ENCODE measurements at places on chromosomes 7 and 10. TPM values are rescaled to one million over a fixed set of nuclear protein-coding genes. Genes with fewer than 3 reads are reported as not detected.

GRCh38 chr10:22372917-22373316 lies 27.6 kb downstream of the SPAG6 start:
- no peaks in the 10 kb centered on the region for H3K36me3 ChIP-seq
- no peak for DNase-seq
- H3K27ac ChIP-seq: no peak overlapping the region
- no peak overlapping the region for H3K4me3 ChIP-seq
- no peaks in the 10 kb centered on the region for H3K4me1 ChIP-seq
- H3K27me3 ChIP-seq: peaks cover 5% of the 10 kb centered on the region

DNA sequence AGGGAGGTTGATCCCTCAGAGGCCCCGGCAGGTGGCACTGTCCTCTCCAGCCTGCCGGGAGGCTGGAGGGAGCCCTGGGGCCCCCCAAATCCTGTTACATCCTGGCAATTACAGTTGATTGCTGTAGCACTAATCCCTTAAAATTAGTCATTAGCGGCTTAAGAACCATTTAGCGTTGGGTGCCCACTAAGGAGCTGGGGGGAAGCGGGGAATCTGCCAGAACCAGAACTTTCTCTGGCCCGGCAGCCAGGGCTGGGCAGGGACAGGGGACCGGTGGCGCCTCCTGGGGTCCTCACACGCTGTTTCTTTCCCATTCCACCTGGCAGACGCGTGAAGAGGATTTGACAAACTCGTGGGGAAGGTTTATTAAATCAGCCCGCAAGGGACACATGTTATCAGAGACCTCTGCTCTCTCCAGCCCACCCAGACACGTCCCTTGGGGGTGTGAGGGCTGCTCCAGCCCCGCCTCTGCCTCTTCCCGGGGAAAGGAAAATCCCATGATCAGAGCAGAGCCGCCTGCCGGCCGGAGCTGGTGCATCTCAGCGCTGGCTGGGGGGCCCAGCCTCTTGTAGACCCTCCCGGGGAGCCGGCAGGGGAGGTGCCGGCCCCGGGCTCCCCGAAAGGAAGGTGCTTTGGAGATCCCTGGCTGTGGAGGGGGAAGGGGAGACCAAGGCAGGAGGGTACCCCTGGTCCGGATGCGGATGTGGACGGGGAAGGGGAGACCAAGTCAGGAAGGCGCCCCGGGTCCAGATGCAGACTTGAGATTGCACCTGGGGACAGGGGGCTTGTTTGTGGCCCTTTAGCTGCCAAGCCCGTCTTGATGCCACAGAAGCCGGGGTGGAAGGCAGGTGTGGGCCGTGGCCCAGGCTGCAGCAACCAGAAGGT lies 142.7 kb downstream of the ELFN1 start:
- H3K36me3 ChIP-seq: no peaks in the 10 kb centered on the region
- DNase-seq: no peak
- H3K27ac ChIP-seq: no peak overlapping the region
- peaks cover 2% of the 10 kb centered on the region for H3K4me1 ChIP-seq
- H3K4me3 ChIP-seq: no peak overlapping the region
- H3K27me3 ChIP-seq: no peaks in the 10 kb centered on the region

DNA sequence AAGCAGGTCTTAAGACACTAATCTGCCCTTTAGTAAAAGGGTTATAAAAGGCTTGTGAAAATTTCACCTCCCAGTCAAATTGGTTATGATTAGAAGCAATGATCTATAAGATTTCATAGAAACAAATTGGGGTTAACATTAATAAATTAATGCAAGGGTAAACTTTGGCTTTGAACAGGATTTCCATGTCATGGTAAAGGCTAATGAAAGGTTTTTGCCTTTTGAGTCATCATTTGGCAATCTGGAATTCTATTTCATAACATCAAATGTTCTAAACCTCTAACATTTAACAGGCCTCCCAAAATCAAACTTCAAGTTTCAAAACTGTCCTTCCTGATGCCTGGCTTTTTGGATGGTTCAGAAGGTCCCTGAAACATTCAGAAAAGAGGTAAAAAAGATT lies 62.4 kb downstream of the COA1 start:
- H3K27ac ChIP-seq: peak overlapping the region; percentile 21
- H3K27me3 ChIP-seq: no peaks in the 10 kb centered on the region
- H3K4me3 ChIP-seq: no peak overlapping the region
- H3K36me3 ChIP-seq: peaks cover 1% of the 10 kb centered on the region

DNA sequence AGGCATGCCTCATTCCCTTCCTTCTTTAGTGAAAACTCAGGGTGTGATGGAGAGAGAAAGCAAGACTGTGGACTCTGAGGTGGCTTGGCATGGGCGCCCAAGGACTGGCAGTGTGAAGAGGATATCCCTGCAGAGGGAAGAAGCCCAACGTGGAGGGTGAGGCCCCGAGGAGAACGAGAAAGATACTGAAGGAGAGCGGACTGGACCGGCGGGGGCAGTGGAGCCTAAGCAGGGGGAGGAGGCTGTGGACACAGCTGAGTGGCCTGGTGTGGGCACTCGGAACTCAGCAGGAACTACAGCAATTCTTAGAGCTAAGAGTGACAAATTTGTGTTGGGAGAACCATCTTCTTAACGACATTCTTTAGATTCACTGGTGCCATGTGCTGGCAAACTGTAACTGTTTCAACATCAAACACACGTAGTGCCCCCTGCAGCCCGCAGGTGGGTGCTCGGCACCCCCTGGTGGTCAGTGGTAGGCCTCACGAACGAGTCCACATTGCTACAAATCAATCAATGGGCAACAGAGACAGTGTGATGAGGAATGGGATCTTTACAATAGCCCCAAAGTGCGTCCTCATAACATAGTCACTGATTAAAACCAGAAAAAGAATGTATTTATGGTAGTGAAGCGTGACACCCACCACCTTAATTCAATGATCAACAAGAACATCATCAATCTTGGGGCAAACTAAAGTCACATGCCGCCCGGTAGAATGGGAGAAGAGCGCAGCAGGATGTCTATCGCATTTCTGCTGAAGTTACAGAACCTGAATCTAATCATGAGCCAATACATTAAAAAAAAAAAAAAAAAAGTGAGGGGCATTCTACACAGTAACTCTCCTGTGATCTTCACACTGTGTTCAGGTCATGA lies 2.0 kb upstream of the SFTPA1 start:
- DNase-seq: peak; percentile 14
- no peaks in the 10 kb centered on the region for H3K4me1 ChIP-seq
- no peaks in the 10 kb centered on the region for H3K36me3 ChIP-seq
- H3K4me3 ChIP-seq: no peak overlapping the region

DNA sequence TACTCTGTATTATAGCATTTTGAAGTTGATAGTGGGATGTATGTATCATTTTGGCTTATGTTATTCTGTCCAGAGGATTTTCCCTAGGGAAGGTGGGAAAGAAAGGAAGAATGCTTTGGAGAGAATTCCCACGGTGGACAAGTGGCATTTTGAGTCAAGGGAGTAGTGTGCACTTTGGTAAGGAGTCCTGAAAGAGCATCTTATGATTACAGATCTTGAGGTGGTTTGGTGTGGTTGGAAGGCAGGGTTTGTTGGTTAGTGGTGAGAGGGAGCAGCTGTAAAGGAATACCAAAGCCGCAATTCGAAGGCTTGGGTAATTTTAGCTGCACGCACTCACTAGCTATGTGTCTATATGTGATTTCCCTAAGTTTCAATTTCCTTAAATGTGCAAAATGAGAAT lies 16.1 kb downstream of the CCSER2 start:
- DNase-seq: no peak
- peaks cover 9% of the 10 kb centered on the region for H3K4me1 ChIP-seq
- no peak overlapping the region for H3K27ac ChIP-seq

DNA sequence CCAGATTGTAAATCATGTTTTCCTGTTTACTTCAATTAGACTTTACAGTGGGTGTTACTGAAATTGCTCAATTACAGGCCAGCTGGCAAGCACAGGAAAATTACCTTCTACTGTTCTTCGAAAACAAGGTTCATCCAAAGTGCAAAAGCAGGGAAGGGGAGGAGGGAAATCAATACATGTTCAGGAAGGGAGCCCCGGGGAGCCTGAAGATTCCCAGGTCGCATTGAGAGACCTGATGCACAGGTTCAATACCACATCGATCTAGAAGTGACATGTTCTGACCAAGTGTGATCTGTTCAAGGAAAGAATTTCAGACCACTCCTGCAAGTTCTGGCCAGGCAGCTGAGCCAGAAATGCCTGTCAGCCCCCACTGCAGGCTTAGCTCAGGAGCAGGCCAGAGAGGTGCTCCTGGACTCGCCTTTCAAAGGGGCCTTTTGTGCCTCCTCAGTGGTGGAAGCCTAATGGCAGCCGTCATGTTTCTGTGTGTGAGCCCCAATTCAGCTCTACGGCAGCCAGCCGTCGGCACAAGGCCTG lies 35.9 kb downstream of the FAM53B start:
- no peak overlapping the region for H3K27ac ChIP-seq
- peaks cover 16% of the 10 kb centered on the region for H3K4me1 ChIP-seq
- peaks cover 8% of the 10 kb centered on the region for H3K36me3 ChIP-seq
- H3K27me3 ChIP-seq: no peaks in the 10 kb centered on the region

DNA sequence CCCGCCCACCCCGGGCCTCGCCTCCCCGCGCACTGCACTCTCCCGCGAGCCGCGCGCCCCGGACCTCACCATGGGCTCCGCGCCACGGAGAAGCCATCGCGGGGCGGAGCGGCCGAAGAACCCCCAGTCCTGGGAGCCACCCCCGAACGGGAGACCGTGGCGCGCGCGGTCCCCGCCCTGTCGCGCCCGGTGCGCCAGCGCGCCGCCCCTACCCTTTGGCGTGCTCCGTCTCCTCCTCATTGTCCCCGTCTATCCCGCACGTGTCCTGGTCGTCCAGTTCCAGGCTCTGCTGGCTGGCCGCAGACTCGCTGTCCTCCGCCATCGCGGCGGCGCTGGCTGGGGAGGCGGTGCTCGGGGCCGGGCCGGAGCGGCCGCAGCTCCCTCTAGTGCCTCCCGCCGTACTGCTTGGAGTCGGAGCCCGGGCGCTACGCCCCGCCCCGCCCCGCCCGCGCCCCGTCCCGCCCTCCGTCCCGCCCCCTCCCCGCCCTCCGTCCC lies at the start of gene NMT2:
TSS of gene NMT2 (minus strand) at position 403 of the 495 bp plus-strand sequence. CDS start at position 322, 81 bp downstream.
- H3K4me1 ChIP-seq: peaks cover 11% of the 10 kb centered on the region
- no peaks in the 10 kb centered on the region for H3K36me3 ChIP-seq
- DNase-seq: no peak
- no peaks in the 10 kb centered on the region for H3K27me3 ChIP-seq
- peak within 1 kb of the TSS; percentile 100 for H3K4me3 ChIP-seq

- peaks cover 12% of the 10 kb centered on the region for H3K4me1 ChIP-seq
- no peaks in the 10 kb centered on the region for H3K36me3 ChIP-seq
- DNase-seq: peak; percentile 52
- H3K27me3 ChIP-seq: no peaks in the 10 kb centered on the region
- H3K27ac ChIP-seq: peak overlapping the region; percentile 63
- no peak overlapping the region for H3K4me3 ChIP-seq
Measured at GRCh38 chr10:87656431-87657072, 3.1 kb upstream of the PAPSS2 start.

DNA sequence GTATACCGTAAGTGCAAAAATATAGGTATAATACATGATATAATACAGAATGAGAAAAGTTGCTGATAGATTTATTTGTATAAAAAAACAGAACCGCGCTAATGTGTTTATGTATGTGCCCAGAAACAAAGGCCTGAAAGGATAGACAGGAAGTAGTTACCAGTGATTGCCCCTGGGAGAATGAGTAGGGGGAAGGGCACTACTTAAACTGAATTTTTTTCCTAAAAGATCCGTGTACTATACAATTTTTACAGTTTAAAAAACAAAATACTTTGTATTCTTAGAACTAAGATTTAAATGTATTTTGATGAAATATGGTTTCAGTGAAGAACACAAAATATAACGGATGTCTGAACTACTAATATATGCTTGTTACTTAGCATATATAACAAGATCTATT lies 2.9 kb downstream of the IPMK start:
- DNase-seq: no peak
- no peaks in the 10 kb centered on the region for H3K36me3 ChIP-seq
- H3K27me3 ChIP-seq: no peaks in the 10 kb centered on the region
- no peaks in the 10 kb centered on the region for H3K4me1 ChIP-seq
- H3K27ac ChIP-seq: no peak overlapping the region
- no peak overlapping the region for H3K4me3 ChIP-seq

GRCh38 chr10:123608047-123608446 lies 58.1 kb upstream of the GPR26 start:
- H3K4me3 ChIP-seq: no peak overlapping the region
- H3K4me1 ChIP-seq: no peaks in the 10 kb centered on the region
- no peaks in the 10 kb centered on the region for H3K27me3 ChIP-seq
- H3K36me3 ChIP-seq: no peaks in the 10 kb centered on the region

DNA sequence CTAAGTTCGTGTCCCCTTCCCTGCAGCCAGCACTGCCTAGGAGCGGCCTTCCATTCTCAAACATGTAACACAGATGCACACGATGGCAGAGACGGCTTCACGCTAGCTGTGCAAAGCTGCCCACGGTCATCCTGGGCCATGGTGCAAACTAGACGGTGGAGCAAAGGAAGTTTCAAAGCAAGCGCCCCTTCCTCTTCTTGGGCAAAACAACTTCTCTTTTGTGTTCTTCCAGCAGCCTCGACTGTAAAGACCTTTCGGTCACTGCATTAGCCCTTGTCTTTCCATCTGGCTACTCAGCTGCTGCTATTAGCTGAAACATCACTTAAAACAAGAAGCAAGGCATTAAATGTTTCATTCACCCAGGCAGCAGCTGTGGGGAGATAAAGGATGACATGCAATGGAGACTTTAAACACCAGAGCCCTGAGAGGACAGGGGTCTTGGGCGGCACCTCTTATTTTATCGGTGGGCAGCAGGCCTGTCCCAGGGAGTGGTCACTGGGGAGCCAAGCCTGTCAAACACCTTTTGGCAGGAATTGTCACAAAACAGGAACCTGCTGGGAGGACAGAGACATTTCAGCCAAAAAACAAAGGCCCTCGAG lies 214.8 kb downstream of the KLF6 start:
- no peaks in the 10 kb centered on the region for H3K27me3 ChIP-seq
- peaks cover 5% of the 10 kb centered on the region for H3K4me1 ChIP-seq
- no peak for DNase-seq
- no peak overlapping the region for H3K27ac ChIP-seq
- no peak overlapping the region for H3K4me3 ChIP-seq
- no peaks in the 10 kb centered on the region for H3K36me3 ChIP-seq

DNA sequence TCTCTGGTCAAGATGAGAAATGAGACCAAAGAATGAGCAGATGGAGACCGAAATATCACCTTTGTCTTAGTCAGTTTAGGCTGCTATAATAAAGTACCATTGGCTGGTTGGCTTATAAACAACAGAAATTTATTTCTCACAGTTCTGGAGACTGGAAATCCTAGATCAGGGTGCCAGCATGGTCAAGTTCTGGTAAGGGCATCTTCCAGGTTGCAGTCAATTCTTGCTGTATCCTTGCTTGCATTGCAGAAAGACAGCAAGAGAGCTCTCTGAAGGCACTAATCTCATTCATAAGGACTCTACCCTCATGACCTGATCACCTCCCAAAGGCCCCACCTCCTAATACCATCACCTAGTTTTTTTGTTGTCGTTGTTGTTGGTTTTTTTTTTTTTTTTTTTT lies 52.7 kb upstream of the MKLN1 start:
- H3K27me3 ChIP-seq: no peaks in the 10 kb centered on the region
- no peak for DNase-seq
- H3K36me3 ChIP-seq: no peaks in the 10 kb centered on the region
- no peak overlapping the region for H3K4me3 ChIP-seq
- H3K4me1 ChIP-seq: no peaks in the 10 kb centered on the region
- no peak overlapping the region for H3K27ac ChIP-seq

GRCh38 chr7:136293272-136293671 lies 316.1 kb upstream of the MTPN start:
- H3K4me3 ChIP-seq: no peak overlapping the region
- DNase-seq: no peak
- H3K4me1 ChIP-seq: no peaks in the 10 kb centered on the region
- no peaks in the 10 kb centered on the region for H3K27me3 ChIP-seq
- H3K27ac ChIP-seq: no peak overlapping the region

The ANKRD1 gene
- 10.8 TPM for total RNA-seq

The LRRC27 gene
- total RNA-seq: 3.6 TPM

The DDC gene
- total RNA-seq: not detected

The SVIL gene
- 11.5 TPM for total RNA-seq

The LIPN gene
- total RNA-seq: not detected

The FKBP6 gene
- not detected for total RNA-seq

Measured in IMR-90 (cell line).